Activated CD4-positive, alpha-beta T cell treated with anti-CD3 and anti-CD28 coated beads for 24 hours (primary cell): ENCODE measurements at places on chromosomes 5 and 9.

DNA sequence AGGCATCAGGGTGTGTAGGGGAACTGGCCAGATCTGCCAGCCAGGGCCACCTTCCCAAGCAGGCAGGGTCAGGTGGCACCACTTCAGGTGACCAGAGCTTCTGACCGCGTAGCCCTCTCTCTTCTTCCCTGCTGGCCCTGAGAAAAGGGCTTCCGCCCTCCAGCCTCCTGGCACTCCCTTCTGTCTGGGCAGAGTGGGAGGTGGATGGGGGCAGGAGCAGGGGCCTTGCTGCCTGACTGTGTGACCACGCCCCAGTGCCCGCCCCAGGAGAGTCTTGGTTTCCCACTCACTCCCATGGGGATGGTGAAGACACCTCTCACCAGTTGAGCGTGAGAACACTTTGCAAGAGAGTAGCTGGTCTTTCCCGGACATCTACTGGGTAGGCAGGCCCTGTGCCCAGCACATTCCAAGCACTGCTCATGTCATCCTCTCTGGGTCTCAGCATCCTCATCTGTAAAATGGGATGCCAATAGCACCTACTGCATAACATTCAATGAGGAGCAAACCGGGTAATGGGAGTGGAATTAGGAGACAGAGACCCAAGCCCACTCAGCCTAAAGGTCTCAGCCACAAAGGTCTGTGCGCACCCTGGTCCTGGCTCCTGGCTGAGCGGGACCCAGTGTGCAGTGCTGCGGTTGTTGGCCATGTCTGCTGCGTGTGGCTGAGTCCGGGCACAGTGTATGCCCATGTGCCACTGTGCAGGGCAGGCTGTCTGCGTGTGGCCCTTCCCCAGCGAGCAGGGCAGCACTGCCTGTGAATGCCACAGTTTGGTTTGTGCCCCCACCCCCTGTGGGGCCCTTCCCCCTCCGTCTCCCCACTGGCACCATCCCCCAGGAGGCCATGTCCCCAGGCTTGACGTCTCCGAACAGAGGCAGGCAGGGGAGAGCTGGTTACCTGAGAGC, 179.1 kb upstream of the IER5L start:
- no peak for DNase-seq

DNA sequence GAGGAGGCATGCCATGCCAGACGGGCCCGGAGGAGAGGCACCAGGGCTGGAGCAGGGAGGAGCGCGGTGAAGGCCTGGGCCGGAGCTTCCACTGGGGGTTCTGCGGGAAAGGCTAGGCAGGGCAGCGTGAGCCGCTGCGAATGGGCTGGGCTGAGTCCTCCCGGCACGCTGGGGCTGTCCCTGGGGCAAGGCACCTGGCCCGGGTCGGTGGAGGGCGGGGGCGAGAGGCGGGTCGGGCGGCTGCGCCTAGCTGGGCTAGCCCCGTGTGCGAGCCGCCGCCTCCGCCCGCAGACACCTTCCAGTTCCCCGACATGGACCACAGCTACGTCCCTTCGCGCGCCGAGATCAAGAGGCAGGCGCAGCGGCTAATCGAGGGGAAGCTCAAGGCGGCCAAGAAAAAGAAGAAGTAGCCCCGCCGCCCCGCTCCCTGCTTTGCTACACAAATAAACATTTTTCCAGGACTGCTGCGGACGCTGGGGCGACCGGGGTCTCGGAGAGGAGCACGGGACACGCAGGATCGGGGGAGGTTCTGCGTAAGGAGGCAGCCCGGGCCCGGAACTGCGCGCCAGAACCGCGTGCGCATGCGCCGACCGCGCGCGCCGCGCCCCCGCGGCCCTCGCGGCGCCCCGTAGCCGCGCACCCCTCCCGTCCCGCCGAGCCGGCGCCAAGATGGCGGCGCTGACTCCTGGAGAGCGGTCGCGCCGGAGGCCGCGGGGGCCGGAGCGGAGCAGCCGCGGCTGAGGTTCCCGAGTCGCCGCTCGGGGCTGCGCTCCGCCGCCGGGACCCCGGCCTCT, at the start of gene RABL6:
Gene RABL6 (plus strand): TSS at position 668 of the 794 bp plus-strand sequence. CDS start 249 bp downstream, outside the sequence.
- peak; percentile 69 for DNase-seq

- DNase-seq, result no peak
Observed at GRCh38 chr9:132976571-132976970, 1.9 kb upstream of the GFI1B start.

GRCh38 chr5:137731176-137731575, 4.7 kb downstream of the KLHL3 start:
- DNase-seq, result no peak

DNA sequence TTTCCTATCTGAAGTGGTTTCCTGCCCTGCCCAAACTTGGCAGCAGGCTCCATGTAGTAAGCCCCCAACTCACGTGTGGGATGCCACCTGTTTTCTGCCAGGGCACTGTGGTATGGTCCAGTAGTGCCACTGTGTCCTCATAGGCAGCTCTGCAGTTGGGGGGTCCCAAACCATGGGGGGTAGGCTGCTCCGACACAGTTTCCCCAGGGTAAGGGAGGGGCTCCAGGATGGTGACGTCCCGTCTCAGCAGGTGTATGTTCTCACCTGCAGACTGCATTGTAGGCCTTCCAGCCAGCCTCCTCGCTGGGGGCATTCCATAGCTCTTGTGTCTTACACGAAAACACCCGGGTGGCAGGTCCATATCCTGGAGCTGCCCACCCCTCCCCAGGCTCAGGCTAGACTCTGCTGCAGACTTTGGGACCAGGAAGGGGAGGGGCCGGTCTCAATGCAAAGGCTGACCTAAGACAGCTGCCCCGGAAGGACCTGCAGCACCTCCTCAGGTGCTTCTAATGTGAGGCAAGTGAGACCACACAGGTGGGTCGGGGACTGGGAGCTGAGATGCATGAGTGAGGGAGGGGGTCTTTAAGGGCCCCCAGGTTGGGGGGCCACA, 330.5 kb upstream of the IRX4 start:
- no peak for DNase-seq

GRCh38 chr5:170619869-170620268, 116.0 kb downstream of the KCNIP1 start:
- DNase-seq, result no peak

- DNase-seq, result no peak
Observed at GRCh38 chr9:97140566-97140965, 101.6 kb upstream of the CTSV start.

GRCh38 chr5:88930335-88930734, 47.4 kb upstream of the MEF2C start:
- no peak for DNase-seq
